Left colon (tissue), 2 donors: ENCODE measurements at places on chromosomes 6 and 20.

- DNase-seq, result no peak
These were observed 533 bp upstream of the RSPO3 start for GRCh38 chr6:127117979-127118297.

DNA sequence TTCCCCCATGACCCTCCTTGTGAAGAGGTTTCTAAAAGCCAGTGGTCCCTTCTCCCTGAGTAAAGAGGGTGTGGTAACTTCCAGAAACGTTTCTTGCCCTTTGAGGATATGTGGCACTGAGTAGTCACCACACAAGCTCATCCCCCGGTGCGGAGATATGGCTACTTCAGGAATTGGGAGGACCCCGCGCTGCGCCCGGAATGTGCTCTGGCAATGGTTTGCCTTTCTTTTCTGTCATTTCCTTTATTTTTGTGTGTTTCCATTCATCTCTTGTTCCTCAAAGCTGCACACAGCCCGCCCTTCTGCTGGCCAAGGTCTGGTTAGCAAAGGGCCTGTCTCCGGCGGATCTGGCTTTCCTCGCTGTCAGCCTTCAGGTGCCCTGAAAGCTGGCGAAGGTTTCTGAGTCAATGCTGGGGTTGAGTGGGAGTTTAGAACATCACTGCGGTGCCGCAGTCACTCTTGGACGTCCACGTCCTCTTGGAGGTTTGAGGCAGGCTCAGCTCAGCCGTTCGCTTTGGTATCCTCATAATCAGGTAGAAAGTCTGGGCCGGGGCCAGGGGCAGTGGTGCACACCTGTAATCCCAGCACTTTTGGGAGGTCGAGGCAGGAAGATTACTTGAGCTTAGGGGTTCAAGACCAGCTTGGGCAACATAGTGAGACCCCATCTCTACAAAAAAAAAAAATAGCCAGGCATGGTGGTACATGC lies 67.2 kb downstream of the TCP11 start:
- no peak for DNase-seq

- DNase-seq, result no peak
These were observed 113.0 kb upstream of the TIAM2 start for GRCh38 chr6:154882107-154882506.

GRCh38 chr20:46353500-46354206 lies 45.4 kb upstream of the CDH22 start:
- DNase-seq, result no peak

DNA sequence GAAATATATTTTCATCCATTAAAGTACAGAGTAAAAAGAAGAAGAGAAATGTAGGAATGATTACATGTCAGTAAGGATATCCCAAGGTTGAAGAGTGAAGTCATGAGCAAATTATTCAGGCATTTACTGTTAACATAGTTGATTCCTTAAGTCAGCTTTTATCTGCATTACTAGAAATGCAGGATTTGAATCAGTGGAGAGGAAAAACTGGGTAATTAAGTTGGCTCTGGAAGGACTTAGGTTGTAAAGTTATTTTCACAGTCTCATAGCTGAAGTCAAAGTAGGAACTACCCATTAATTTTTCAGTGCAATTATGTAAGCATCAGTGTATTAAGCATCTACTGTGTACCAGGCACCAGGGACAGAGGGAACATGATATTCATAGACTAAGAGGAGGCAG lies 7.8 kb downstream of the NAA20 start:
- no peak for DNase-seq

GRCh38 chr6:119129968-119130484 lies 51.6 kb upstream of the FAM184A start:
- no peak for DNase-seq

DNA sequence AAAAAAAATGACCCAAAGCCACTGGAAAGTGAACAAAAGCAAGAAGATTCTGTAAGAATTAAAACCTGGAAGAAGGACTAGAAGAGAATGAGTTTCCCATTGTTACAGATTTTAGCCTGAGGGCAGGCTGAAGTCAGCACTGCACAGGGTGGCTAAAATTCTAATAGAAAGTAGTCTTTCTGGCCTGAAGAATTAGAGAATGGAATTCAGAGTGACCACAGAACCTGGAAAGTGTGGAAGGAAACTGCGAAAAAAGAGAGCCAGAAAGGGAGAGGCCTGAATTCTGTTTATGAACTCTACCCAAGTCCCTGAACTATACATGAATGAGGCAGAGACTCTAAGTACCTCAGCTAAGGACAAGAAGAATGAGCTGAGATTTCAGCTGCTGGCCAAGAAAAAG lies 38.9 kb upstream of the FILIP1 start:
- no peak for DNase-seq

GRCh38 chr6:10583509-10583901 lies 62.4 kb downstream of the GCNT2 start:
- DNase-seq, result no peak

DNA sequence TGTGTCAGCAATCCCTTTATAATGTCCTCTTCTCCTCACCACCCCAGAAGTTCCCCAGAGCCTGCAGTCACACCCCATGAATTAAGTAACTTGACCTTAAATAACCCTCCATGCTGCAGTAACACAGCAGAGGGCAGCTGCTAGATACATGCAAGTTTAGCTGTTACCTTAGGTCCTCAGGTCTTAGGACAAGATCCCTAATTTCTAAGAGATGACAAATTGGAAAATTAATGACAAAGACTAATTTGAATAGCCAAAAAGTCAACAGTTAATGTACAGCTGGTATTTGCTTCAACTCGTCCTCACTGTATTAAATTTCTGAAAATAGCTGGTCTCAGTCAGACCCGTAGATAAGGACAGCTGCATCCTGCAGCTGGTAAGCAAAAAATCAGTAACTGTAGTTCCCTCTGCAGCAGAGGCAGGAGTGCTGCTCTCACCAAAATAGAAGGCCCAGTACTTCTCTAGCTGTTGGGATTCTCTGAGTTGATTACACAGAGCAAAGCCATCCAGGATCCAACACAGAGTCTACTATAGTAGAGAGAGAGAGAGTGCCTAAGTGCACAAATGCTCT lies 62.4 kb downstream of the TNFRSF21 start:
- no peak for DNase-seq

DNA sequence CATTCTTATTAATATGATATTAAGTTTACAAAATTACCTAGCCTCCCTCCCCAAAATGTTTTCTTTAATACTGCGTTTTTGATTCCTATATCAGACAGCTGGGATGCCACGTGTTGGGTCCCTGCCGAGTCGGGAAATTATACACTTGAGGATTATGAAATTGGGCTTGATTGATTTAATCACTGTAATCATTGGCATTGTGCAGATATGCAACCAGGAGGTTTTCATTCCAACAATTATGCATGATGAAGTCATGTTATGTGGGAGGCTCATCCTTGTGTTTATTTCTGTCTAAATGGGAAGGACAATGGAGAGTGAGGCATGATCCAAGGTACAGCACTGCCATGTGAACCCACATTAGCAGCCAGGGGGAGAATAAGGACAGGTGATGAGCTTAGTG lies 30.6 kb upstream of the RIPOR2 start:
- no peak for DNase-seq

DNA sequence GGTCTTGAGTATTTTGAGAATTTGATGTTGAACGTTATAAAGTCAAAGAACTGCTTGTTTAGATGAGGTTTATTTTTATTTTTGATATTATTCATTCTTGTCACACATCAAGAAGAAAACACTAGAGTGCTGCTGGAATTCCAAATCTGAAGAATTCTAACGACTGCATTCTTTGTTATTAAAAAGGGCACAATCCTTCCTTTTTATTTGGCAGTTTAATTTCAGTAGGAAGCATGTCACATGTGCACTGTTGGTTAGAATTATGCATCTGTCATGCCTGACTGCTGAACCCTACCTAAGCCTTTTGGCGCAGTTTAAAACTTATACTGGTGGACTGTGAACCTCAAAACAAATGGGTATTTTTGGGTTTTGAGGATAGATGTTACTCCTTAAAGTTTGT lies 4.0 kb downstream of the ID4 start:
- no peak for DNase-seq

DNA sequence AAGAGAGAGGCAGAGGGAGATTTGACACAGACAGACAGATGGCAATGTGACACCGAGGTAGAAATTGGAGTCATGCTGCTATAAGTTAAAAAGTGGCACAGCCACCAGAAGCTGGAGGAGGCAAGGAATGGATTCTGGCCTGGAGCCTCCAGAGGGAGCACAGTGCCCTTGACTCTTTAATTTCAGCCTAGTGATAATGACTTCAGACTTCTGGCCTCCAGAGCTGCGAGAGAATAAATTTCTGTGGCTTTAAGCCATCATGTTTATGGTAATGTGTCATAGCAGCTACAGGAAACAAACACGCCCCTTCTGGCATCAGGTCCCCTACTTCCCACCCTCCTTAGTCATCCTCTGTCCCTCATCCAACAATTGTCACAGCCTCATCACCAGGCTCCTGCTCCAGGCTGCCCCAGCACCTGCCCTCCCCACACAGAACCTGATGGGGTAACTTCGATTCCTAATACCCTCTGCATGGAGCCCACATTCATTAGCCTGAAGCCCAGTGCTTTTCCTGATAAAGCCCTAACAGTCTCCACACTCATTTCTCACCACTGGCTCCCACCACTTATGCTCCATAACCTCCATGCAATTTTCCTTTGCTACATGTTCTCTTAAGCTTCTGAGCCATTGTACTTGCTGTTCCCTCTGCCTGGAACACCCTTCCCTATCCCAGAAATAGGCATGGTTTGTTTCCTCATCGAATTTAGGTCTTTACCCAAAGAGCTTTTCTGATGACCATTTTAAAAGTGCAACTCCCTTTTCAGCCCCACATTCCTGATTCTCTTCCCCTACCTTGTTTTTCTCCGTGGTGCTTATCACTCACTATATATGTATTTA lies 69.7 kb upstream of the TOX2 start:
- DNase-seq, result no peak

- no peak for DNase-seq
These were observed 1.1 kb upstream of the SMOC2 start for GRCh38 chr6:168439794-168440450.

DNA sequence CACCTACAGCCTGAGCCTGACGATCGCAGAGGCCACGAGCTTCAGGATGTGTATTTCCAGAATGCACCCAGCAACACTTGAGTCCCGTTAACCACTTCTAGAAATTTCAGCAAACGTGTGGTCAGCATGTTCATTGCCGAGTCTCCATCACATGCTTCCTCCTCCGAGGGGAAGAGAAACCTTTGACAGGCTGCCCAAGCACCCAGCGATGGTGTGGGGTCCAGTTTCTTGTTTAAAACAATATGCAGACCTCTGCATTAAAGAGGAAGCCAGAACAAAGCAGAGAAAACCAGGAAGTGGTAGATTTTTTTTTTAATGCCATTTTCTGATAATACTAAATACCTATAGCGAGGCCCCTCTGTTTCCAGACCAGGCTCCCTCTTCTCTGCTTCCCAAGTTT lies 71.9 kb downstream of the GNAS-AS1 start:
- no peak for DNase-seq

GRCh38 chr6:41408576-41408975 lies 73.2 kb downstream of the NCR2 start:
- DNase-seq, result no peak

- DNase-seq, result no peak
These were observed 103.6 kb downstream of the PDE7B start for GRCh38 chr6:135955099-135955498.

DNA sequence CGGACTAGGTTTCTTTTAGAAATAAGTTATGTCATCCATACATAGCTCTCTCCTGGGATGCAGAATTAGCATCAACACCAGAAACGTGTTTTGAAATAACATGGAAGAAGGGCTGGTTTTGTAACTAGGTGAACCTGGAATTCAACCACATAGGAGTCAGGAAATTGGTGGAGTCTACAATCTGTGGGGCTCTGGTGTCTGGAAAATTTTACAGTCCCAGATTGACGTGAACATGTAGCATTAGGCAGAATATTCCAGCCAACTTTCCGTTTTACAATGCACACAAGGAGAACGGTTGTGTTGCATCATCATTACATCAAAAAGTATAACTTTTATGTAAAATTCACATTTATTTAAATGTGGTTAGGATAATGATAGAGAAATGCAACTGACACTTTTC lies 1.9 kb downstream of the KCNQ5 start:
- no peak for DNase-seq

DNA sequence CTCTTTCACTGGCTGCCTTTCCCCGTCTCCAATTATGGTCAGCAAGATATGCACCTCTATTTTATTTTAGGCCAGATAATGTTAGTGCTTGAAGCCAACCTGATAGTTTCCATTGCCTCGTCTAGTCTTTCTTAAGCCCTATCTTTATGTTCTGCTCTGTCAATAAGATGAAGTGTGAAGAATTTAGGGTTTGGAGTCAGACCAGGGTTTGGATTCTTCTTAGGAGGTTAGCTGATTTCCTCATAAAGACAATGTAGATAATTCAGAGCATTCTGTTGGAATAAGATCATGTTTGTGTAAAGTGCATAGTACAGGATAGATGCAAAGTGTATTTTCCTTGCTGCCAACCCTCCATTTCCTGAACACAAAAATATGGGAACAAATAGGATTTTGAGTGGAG lies 43.8 kb downstream of the PKIB start:
- DNase-seq, result no peak
